ENCODE measurements at places on chromosomes 11 and 22.

- DNase-seq: no peak
Observed at GRCh38 chr11:27294654-27295053, 68.4 kb downstream of the CCDC34 start.

DNA sequence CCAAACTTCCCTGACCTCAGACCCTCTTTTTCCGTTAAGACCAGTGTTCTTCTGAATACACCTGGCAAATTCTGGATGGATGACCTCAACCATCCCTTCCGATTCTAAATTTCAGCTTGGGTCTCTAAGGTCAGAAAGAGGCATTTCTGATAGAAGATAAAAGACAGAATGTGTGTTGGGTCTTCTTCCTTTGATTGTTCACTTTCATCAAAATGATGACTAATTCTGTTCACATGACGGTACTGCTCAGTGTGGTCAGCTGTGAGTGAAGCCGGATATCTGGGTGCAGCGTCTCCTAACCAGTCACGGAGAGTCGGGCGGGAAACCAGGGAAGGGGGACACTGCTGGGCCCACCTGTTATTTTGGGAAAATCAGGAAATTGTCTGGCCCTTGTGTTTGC is 151.6 kb upstream of the NAV2 start:
- DNase-seq: no peak

- DNase-seq: no peak
Observed at GRCh38 chr11:117731722-117732290, 65.2 kb downstream of the DSCAML1 start.

DNA sequence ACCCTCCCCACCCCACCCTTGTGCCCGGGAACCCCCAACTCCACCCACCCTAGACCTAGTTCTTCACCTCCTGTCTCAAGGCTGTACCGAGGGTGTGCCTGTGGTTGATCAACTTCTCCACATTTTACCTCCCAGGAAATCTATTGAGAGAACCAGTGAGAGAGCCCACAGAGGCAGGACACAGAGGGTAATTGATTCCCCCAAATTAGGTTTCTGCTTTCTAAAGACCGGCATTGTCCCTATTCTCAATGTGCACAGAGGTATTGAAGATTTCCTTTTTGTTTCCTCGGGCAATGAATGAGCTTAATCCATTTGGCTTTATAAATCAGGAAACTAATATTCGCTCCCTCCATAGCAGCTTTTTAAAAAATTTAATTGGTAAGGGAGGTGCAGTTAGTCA is 6.0 kb upstream of the LMO1 start:
- no peak for DNase-seq

DNA sequence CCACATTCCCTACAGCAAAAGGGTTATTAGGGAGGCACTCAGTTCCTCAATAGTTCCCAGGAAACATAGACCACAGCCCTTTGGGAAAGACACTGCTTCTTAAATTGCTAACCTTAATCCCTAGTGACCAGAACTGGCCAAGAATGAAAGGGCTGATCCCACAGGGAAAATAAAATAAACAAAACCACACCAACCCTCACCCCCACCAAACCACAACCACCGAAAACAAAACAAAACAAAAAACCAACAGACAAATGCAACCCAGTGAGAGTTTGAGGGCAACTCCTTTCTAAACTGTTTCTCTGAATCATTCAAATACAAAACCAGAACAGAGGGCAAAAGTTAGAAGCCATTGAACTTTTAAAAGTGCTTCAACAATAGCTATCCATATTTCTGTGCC is 57.2 kb downstream of the NAV2 start:
- DNase-seq: no peak

DNA sequence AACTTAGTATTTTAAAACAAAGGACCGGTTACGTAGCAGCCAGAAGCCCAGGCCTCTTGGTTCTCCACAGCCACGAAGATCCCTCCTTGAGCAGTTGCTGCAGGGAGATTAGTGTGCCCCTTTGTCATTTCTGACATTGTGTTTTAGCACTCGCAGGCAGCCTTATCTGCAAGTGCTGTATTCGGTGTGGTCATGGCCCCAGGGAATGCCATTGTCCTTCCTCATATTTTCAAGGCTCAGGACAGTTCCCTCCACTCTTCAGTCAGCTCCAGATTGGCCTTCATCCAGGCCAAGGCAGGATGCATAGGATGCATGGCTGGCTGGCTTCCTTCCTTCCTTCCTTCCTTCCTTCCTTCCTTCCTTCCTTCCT is 88.5 kb downstream of the ZBTB16 start:
- DNase-seq: no peak

DNA sequence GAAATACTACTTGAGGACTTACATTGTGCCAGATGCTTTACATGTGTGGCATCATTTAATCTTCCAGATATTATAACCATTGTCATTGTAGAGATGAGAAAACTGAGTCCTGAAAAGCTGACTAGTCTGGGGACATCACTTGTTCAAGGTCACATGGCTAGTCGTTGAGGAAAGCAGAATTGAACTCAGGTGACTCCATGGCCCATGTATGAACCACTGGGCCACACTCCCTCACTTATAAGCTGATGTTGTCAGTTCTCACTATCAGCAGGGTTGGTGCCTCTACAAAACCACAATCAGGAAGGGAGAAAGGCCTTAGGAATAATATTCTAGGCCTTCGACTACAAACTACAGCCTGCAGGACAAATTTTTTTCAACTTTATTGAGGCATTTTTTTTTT is 26.1 kb upstream of the ADA2 start:
- DNase-seq: no peak

- no peak for DNase-seq
Observed at GRCh38 chr11:3000032-3000961, 8.2 kb upstream of the NAP1L4 start.

DNA sequence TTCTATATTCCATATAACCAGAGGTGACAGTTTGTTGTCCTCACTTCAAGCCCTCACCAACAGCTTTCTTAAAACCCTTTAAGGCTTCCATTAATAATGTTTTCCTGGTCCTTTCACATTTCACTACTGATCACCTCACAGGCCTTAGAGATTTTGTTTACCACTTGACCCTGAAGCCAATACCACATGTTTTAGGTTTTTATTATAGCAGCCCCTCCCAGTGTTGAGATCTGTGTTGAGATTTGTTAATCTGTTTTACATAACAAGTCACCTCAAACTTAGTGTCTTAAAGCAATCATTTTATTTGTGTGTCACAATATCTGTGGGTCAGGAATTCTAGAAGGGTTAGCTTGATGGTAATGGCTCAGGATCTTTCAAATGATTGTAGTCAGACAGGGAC is 49.9 kb downstream of the FAR1 start:
- DNase-seq: no peak

- no peak for DNase-seq
Observed at GRCh38 chr22:43375951-43376455, 32.8 kb upstream of the SCUBE1 start.

DNA sequence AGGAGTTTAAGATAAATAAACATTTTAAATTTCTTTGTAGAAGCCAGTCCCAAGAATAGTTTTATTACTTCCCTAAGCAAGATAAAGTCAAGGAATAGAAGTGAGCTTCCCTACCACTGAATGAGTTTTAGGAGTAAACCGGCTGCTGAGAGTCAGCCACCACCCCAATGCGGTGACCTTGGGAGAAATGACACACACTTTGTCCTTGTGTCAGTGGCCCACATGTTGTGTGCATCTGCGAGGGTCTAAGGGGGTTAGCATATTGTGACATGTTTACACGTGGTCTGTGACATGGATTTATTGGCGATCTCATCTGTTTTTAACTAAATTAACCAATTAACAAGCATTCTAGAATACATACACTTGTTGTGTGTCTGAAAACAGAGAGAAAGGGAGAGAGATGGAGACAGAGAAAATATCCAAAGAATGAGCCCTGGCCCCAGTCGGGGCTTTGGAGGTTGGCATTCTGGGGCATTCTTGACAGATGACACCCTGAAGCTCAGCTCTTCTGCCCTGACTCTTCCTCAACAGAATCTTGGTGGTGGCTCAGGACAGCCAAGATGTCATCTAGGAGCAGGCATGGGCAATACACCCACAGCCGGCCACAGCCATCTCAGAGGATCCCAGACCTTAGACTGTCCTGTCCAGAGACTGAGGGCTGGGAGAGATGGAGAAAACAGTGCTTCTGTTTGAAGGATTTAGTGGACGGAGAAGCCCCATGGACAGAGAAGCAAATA is 29.7 kb upstream of the TMPRSS4 start:
- no peak for DNase-seq

GRCh38 chr11:46431211-46431610 is 39.6 kb upstream of the CHRM4 start:
- DNase-seq: no peak

- no peak for DNase-seq
Observed at GRCh38 chr11:119991669-119992068, 146.2 kb downstream of the TRIM29 start.

- no peak for DNase-seq
Observed at GRCh38 chr11:83970061-83970671, 684.0 kb upstream of the CCDC90B start.
